ENCODE measurements at places on chromosomes 12 and 14.

DNA sequence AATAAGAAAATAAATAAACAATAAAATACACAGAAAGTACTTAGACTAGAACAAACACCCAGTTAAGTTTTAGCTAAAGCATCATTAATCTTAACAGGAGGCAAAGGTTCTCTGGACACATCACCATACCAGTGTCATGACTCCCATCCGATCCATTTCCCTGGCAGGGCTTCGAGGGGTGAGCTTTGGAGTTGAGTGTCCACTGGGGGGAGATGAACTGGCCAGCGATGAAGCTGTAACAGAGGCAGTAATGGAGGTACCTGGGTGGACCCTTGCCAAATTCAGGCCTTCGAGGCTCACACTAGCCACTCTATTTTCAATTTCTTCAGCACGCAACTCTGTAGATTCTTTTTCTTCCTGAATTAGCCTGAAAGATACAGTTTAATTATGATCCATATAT lies 269.5 kb downstream of the ACSS3 start:
- DNase-seq: no peak

GRCh38 chr12:90290980-90291975 lies 582.6 kb upstream of the ATP2B1 start:
- DNase-seq: no peak

DNA sequence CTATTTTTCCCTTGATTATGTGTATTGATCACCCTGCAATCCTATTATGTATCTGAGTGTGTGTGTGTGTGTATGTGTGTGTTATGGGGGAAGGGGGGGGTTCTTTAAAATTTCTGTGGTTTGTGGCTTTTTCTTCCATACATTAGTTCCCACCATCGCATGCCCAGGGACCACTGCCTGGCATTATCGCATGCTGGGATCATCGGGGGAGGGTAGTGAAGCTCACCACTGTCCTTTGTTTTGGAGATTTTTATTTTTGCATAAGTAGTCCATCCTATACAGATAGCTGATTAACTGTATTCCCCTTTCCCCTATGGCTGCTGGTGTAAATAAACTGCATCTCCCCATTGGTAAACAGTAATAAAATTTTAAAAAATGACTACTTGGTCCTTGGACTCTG lies 3.4 kb downstream of the ATXN7L3B start:
- DNase-seq: no peak

DNA sequence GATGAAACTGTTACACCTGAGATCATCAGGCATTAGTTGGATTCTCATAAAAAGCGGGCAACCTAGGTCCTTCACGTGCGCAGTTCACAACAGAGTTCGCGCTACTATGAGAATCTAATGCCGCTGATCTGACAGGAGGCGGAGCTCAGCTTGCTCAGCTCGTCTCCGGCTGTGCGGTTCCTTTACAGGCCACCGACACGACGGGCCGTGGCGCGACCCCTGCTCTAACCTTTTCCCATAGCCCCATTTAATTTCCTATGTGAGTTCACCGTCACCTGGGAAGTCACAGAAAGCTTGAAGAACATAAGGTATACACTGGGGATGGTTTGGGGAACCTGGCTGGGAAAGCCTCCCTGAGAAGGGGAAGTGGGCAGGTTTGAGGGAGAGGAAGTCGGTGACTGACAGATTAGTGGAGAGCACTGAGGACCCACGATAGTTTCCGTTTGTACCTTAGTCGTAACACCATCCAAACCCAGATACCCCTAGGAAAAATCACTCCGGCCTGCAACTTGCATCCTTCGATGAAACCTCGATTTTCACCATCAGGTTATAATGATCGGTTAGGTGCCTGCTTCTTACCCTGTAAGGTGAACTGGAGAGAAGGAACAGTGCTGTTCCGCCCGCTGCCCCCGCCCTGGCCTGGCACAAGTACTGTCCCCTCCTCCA lies 2.8 kb upstream of the AAAS start:
- DNase-seq: no peak

- no peak for DNase-seq
These were observed 153.7 kb downstream of the SLC25A21 start for GRCh38 chr14:37018571-37019240.

GRCh38 chr12:86257134-86257533 lies 943 bp upstream of the MGAT4C start:
- no peak for DNase-seq

- DNase-seq: no peak
These were observed 35.8 kb downstream of the BHLHE41 start for GRCh38 chr12:26088998-26089397.

DNA sequence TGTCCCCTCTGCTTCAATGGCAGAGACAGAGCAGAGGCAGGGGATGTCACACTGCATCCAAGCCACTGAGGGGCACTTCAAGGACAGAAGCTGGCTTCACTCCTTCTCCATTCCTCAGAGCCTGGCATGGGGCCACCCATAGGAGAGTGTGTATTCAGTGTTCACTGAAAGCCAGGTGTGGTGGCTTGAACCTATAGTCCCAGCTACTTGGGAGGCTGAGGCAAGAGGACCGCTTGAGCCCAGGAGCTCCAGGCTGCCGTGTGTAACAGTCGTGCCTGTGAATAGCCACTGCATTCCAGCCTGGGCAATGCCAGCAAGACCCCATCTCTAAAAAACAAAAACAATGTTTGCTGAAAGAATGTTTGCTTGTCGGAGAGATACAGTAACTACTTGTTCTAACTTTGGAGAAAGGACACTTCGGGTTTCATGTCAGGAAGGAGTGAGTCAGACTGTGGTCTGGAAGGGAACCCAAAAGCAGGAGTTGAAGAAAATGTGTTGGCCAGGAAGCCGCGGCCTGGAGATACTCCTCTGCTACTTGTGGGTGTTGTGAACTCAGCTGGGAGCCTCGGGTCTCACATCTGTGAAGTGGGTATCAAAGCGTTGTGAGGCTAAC lies 43.4 kb downstream of the ELK3 start:
- peak; percentile 26 for DNase-seq

GRCh38 chr14:19771895-19772430 lies 1.3 kb upstream of the OR4M1 start:
- DNase-seq: no peak

DNA sequence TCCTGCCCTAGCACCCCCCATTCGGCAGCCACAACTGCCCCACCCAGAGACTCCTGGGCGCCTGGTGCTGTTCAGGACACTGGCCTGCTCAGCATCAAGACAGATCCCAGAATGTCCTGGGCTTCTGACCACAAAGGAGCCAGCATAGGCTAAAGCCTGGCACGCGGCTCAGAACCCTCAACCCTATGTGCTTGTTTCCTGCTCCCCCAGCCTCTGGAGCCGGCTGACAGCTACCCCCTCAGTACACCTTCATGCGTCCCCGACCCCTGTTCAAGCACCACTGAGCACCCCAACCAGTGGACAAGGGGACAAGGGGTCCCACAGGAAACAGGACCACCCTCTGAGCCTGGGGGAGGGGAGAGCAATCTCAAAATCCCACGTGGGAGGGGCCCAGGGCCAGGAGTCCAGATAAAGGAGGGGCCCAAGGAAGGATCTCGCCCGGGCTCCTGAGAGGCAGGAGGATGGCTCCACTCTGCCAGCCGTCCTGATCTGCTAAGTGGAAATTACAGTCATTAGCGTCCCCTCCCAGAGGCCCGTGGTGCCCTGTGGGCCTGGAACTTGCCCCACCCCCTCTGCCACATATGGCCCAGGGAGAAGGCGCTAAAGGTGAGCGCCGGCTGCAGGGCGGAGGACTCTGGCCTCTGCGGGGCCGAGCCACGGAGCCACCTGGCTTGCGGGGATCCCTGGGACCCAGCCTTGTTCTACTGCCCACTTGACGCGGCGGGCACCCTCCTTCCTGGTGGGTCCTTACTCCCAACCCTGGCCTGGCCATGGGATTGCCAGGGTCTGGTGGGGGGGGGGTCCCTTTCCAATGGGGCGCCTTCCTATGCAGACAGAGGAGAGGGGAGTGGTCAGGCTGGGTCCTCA lies 27.2 kb upstream of the GPR132 start:
- no peak for DNase-seq

GRCh38 chr12:118238888-118239287 lies 103.0 kb downstream of the PEBP1 start:
- DNase-seq: no peak

DNA sequence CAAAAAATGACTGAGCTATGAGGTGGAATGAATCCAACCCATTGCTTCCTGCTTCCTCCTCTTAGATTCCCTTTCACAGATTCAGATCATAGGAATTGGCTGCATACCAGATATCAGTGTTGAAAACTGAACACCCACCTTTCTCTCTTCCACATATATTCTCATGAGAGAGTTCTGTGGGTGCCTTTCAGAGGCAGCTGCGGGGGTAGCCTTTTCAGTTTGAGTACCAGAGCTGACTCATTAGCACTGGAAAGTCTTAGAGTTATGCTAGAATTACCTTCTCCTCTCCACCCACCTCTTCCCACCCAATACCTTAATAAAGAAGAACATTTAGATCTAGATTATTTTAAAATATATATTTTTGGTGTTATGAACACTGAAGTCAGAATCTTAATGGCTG lies 495.4 kb upstream of the SEL1L start:
- DNase-seq: no peak

DNA sequence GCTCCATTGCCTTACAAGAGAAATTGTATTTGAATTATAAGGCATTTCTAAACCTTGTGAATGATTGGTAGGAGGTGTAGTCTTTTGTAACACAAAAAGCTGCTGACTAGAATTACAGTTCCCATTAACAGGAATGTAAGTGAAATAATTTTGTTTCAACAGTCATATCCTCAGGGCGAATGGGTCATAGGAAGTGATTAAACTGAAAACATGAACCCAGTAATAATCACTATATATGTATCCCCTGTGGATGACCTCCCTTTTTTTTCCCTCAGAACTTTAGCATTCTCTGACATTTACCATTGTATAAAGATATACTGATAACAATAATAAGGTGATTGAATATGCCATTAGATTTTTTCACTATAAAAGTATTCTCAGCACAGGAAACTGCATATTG lies 312.3 kb downstream of the ATP23 start:
- no peak for DNase-seq

DNA sequence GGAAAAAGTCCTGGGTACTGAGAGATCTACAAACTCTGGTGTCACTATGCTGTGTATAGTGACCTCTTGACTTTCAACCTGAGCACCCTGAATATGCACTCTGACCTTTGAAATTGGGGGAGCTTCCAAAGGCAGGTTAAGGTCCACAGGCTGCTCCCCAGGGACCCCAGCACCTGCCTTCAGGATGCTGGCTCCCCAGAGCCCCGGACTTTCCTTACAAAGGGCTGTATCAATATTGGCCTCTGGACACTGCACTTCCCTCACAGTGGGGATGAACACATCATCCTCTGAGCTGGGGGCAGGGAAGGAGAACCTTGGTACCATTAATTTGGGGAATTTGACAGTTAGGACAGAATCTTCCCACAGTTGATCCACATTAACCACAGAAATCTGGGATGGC lies 14.3 kb downstream of the PLD4 start:
- no peak for DNase-seq

DNA sequence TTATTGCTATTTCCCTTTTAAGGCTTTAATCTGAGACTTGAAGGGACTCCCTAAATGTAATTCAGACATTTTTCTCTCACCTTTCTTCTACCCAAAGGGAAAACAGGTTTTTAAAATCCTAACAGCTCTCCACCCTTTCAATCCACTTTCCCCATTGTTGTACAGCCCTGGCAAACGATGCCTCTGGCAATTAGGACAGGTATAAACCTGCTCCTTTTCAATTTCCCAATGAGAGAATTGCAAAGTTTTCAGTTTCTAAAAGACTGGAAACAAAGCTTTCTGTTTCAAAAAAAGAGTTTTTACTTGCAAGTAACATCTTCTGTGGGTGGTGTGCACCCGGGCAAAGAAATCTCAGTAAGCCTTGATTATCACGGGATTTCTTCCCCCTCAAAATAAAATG lies 131.2 kb downstream of the HMGA2 start:
- DNase-seq: no peak

- no peak for DNase-seq
These were observed 11.2 kb downstream of the AHNAK2 start for GRCh38 chr14:104966981-104967385.

- DNase-seq: no peak
These were observed 8.7 kb downstream of the NT5DC3 start for GRCh38 chr12:103832048-103832997.

DNA sequence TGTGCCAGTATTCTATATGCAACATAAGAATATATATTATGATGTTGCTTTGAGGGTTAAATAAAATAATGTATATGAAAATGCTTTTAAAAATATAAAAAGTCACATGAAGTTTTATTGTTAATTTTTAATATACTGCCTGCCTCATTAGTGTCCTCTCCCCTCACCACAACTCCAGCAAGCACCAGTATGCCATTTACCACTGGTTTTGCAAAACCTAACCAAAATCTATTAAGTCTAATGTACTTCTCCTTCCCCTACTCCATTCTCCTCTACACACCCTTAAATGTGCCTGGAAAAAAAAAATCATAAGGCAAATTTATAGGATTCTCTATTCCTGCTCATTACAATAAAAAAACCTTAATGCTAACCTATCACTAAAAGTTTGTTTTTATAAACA lies 24.0 kb upstream of the GNG2 start:
- DNase-seq: no peak

DNA sequence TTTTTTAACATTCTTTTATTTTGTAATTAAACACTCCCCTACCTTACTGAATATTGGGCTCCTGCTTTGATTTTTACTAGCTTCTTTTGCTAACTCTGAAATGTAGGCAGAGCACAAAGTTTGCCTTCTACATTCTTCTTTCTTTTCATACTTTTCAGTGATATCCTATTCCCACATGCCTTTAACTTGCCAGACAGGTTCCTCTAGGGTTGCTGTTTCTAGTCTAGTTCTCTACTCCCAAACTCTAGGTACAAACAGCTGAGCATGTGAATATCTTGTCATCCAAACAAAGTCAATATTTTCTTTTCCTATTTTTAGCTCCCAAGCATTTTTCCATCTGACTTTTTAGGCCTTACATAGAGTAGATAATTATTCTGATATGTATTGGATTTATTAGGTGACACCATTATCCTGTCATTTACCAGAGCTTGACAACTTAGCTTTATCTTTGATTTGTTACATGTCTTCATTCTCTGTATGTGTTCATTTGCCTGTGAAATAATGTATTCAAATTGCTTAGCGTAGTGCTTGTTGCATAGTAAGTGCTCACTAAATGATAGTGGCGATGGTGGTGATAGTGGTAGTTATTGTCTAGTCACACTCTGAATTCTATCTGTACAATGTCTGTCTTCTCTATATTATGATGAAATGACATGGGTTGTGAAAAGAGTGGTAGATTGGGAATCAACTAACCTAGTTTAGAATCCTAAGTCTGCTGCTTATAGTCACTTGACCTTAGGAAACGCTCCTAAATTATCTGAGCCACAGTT lies 73.6 kb upstream of the DNM1L start:
- no peak for DNase-seq

DNA sequence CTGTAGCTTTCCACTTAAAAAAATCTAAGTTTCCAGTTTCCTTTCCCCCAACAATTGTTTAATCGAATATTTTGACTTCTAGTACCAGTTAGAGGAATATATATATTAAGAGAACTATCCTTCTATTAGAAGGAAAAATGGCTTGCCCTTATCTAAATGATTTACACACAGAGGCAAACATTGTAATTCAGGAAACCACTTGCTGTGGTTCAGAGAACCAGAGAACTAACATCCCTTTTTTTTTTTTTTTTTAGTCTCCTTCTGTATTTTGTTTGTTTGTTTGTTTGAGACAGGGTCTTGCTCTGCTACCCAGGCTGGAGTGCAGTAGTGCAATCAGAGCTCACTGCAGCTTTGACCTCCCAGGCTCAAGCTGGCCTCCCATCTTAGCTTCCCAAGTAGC lies 746.6 kb downstream of the VRK1 start:
- DNase-seq: no peak
